ENCODE measurements at places on chromosomes 6 and 20. TPM values are rescaled to one million over a fixed set of nuclear protein-coding genes. Genes with fewer than 3 reads are reported as not detected.

MAS1 gene
- total RNA-seq: not detected

RIPK1 gene
- 23.4 TPM for total RNA-seq

TRAPPC3L gene
- not detected for total RNA-seq

DLGAP4 gene
- 129 TPM for total RNA-seq

CPNE1 gene
- total RNA-seq: 194 TPM

DNA sequence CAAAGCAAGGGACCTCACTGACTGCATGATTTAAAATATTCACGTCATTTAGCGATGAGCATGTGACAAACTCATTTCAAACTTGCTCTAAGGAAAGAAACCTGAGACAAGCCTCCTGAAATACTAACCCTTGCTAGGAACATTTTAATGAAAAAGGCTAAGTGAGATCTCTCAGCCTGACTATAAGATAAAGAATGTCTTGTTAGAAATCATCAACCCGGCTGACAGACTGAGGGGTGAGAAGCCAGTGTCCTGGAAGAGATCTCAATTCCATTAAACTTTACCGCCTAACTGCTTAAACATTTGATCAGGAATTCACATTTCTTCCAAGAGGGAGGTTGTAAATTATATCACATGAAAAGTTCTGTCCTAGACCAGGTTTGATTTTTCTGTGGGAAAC, 274.8 kb upstream of the EXOC2 start:
- no peaks in the 10 kb centered on the region for H3K36me3 ChIP-seq
- H3K4me3 ChIP-seq: no peak overlapping the region
- H3K27ac ChIP-seq: no peak overlapping the region
- no peak for DNase-seq

- no peak for DNase-seq
- no peaks in the 10 kb centered on the region for H3K27me3 ChIP-seq
- H3K27ac ChIP-seq: no peak overlapping the region
These were observed 51.3 kb downstream of the KLHL32 start for GRCh38 chr6:96975852-96976251.

DNA sequence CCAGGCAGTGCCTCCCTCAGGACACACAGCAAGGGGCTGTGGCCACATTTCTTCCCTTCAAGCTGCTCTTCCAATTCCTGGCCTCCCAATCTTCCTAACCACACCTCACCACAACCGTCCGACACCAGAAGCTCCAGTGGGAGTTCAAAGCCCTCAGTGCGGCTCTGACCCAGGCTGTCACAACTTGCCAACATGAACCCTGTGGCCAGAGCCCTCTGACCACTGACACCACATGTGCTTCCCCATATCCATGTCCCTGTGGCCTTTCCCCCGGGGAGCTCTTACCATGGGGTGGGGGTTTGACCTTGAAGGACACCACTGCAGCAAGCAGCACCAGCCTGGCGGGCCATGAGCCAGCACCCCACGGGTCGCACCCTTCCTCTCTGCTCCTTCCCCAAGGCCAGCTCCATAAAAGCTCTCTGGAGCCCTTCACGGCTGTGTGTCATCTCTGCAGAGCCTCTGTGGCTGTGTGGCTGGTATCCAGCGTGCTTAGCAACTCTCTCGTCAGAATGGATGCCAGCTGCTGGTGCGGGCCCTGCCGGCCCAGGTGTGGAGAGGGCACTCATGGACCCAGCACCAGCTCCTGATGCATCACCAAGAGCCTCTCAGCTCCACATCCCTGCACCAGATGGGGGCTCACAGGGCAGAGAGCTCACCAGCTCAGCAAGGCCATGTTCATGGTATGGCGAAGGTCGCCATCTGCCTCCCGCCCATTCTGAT, 106.1 kb downstream of the PSMB1 start:
- no peaks in the 10 kb centered on the region for H3K27me3 ChIP-seq
- H3K4me1 ChIP-seq: peaks cover 5% of the 10 kb centered on the region
- H3K4me3 ChIP-seq: no peak overlapping the region
- no peak overlapping the region for H3K27ac ChIP-seq

- H3K36me3 ChIP-seq: no peaks in the 10 kb centered on the region
- H3K27me3 ChIP-seq: no peaks in the 10 kb centered on the region
- no peak for DNase-seq
- H3K4me1 ChIP-seq: peaks cover 3% of the 10 kb centered on the region
- H3K27ac ChIP-seq: no peak overlapping the region
- no peak overlapping the region for H3K4me3 ChIP-seq
These were observed 44.4 kb downstream of the MDFI start for GRCh38 chr6:41682497-41683272.

DNA sequence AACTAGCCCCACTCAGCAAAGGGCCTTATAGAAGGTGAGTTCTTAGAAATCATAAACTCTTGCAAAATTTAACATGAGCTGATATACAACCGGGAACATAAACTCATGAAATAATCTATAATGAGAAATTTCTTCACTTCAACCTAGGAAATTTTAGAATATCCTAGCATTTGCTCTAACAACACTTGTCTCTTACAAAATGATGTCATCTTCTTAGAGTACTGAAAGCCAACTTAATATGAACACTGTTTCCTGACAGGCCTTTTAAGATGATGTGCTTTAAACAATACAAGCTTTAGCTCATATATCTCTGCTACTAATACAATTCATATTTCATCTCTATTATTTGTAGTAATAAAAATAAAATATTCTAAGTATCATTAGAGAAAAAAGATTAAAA, 932 bp downstream of the PACRG start:
- H3K27ac ChIP-seq: peak overlapping the region; percentile 77
- no peaks in the 10 kb centered on the region for H3K36me3 ChIP-seq
- no peak for DNase-seq
- no peak overlapping the region for H3K4me3 ChIP-seq

- no peak for DNase-seq
- no peaks in the 10 kb centered on the region for H3K36me3 ChIP-seq
- no peak overlapping the region for H3K27ac ChIP-seq
- H3K4me3 ChIP-seq: no peak overlapping the region
These were observed 7.0 kb downstream of the HNF4A start for GRCh38 chr20:44362466-44362940.

- H3K27me3 ChIP-seq: no peaks in the 10 kb centered on the region
- peak; percentile 57 for DNase-seq
- no peaks in the 10 kb centered on the region for H3K4me1 ChIP-seq
- no peak overlapping the region for H3K27ac ChIP-seq
- H3K4me3 ChIP-seq: no peak overlapping the region
These were observed 57.0 kb downstream of the SLX4IP start for GRCh38 chr20:10492065-10492464.

- no peak for DNase-seq
- H3K27ac ChIP-seq: no peak overlapping the region
- H3K4me3 ChIP-seq: no peak overlapping the region
- H3K27me3 ChIP-seq: no peaks in the 10 kb centered on the region
- H3K4me1 ChIP-seq: no peaks in the 10 kb centered on the region
These were observed 180.9 kb downstream of the FUT9 start for GRCh38 chr6:96196633-96197032.

DNA sequence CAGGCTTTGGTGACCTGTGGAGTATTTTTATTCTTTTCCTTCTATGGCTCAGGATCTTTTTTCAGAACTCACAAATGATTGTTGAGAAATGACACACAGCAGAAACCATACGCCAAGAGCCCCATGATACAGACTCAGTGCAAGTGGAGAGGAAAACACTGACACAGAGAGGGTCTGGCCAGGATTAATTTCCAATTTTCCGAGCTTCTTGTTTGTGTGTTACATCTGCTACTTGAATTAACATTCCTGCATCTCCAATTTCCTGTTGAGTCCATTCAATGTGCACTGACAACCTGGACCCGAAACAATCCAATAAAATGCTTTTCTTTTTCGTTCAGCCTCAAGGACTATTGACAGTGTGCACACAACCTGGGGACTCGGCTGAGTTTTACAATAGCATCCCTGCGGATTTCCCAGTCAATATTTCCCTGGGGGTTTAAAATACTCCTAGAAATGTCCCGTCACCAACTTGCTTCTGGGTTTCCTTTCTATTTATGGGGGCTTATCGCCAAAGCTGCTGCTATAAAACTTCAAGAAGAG, 4.9 kb upstream of the MLN start:
- H3K27ac ChIP-seq: no peak overlapping the region
- H3K4me1 ChIP-seq: no peaks in the 10 kb centered on the region
- H3K27me3 ChIP-seq: peaks cover 41% of the 10 kb centered on the region
- no peak overlapping the region for H3K4me3 ChIP-seq

Data from astrocyte (in vitro differentiated cells and primary cell).